ENCODE measurements at places on chromosomes 6 and 20. TPM values are rescaled to one million over a fixed set of nuclear protein-coding genes. Genes with fewer than 3 reads are reported as not detected.

Gene AIG1
- 12.8 TPM for total RNA-seq

Gene PPP1R3G
- 1.3 TPM for total RNA-seq

Gene ULBP2
- 10.7 TPM for total RNA-seq

Gene TPX2
- 20.9 TPM for total RNA-seq

Gene TBC1D7
- total RNA-seq: 19.9 TPM

Gene NOTCH4
- 5.0 TPM for total RNA-seq

Gene CTCFL
- total RNA-seq: not detected

Gene MYMX
- not detected for total RNA-seq

Gene TLDC2
- total RNA-seq: not detected

Gene IL17F
- total RNA-seq: not detected

Gene FAM209B
- total RNA-seq: not detected

Gene LHFPL5
- total RNA-seq: not detected

Gene MOCS1
- 18.0 TPM for total RNA-seq

Gene LAMP5
- total RNA-seq: not detected

Gene ATP6V1G2
- total RNA-seq: 1.3 TPM
